GDM1 (cell line): ENCODE measurements at places on chromosomes 3 and 15.

DNA sequence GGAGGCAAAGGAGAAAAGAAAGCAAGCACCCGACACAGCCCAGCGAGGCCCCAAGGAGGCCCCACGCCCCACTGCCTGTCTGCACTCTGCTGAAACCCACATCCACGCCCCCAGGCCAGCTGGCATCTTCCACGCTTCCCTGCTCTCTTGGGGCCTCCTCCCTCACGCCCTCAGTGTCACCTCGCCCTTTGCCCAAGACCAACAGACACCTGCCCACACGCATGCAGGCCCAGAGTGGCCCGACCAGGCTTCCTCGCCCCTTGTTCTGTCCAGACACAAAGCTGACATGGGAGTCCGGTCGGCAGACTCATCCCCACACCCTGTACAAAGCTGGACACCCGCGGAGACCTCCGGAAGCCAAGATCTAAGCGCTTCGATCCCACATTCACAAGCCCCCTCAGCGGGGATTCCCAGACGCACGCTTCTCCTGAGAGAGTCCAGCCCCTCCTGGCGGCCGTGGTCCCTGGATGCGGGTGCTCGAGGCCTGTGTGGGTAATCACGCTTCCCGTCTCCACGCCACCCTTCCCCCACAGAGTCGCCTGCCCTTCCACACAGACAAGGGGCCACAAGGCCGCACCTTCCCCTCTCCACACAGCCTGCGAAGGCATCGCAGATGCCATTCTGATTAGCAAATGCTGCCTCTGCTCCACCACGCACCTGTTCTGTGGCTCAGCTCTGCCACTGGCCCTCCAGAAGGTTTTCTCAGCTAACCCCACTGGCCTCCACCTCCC lies 176.6 kb downstream of the XXYLT1 start:
- peak; percentile 32 for DNase-seq

GRCh38 chr3:46667061-46667621 lies 26.3 kb downstream of the ALS2CL start:
- no peak for DNase-seq

DNA sequence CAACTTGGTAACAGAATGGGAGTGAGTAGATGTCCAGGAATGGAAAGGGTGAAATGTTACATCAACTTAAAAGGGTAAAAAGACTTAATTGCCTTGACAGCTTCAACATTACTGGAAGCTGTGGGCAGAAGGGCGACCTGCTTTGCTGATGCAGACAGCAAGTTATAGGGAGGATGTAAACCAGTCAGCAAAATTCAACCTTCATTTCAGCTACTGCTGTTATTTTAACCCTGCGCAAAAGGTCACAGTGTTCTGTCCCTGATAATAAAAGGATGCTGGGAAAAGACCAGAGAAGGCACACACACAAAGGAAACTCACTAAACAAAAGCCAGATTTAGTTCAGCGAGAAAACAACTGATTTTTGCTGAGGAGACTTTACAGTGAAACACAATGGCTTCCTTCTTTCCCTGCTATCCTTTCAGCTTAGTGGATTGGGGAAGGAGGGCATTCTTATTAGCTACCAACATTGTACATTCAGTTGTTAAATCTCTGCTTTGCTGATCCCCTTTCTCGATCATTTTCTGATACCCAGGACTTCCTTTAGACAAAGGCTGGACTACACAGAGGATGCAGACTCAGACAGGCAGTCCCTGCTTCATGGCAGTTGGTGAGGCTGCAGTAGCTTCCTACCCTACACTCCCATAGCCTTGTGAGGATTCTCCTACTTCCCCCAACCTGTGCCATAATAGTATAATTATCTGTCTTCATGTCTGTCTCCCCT lies 62.0 kb downstream of the P3H2 start:
- DNase-seq, result no peak

GRCh38 chr3:39154280-39155021 lies 1.1 kb upstream of the CSRNP1 start:
- no peak for DNase-seq

DNA sequence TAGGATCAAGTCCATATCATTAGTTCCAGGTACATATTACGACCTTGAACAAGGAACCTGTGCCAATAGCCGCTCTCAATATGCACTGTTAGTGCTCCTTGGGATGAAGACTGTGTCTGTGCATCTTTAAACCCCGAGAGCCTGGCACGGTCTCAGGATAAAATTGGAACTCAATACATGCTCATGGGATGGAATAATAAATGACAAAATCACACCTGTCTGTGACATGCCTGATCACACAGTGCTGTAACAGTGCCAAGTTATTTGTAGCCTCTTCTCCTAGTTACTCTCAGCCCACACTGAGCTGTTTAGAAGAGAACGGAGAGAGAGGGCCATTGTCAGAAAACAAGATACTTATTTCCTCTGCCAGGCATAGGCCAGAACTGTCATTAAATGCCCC lies 82.2 kb downstream of the SSR3 start:
- no peak for DNase-seq

DNA sequence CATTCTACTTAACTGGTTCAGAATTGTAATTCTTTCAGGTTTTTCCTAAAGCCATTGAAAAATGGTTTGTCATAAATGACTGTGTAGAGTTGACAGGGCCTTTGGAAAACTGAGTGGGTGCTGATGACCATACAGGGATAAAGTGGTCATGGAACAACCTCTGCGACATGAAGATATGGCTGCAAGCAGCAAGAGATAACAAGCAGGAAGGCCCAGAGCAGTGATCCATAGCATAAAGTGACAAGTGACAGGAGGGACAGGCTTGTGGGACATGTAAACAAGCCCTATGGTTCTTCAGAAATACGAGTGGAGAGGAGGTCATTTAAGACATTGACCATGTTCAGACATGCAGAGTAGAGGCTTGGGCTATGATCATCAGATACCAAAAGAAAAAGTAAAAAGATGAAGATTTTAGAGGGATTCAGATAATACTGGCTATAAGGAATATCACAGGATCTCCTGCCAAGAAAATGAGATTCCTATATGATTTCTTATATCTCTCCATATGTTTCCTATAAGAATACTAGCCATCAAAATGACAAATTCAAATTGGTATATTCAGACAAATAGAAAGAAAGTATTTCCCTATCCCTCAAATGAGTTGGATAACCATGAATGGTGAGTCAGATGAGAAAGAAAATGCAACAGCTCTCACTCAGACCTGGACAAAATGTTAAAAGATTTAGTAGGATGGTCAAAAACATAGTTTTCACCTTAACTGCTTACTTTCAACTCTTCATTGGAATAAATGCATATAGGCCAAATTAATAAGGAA lies 827.6 kb upstream of the CFAP20DC start:
- DNase-seq, result no peak
